ENCODE measurements at places on chromosomes 2 and 18. TPM values are rescaled to one million over a fixed set of nuclear protein-coding genes. Genes with fewer than 3 reads are reported as not detected.
A peak's percentile ranks its signal among the peaks of the same experiment; 100 is the strongest.

GRCh38 chr2:72276356-72276755, 128.7 kb upstream of the CYP26B1 start:
- no peak for DNase-seq
- no peak overlapping the region for H3K4me3 ChIP-seq
- H3K36me3 ChIP-seq: no peaks in the 10 kb centered on the region
- H3K27ac ChIP-seq: no peak overlapping the region
- H3K4me1 ChIP-seq: peaks cover 11% of the 10 kb centered on the region

GRCh38 chr18:54112356-54112755, 112.1 kb downstream of the MBD2 start:
- no peak for DNase-seq
- H3K27me3 ChIP-seq: no peaks in the 10 kb centered on the region
- no peak overlapping the region for H3K4me3 ChIP-seq
- H3K27ac ChIP-seq: no peak overlapping the region
- H3K36me3 ChIP-seq: no peaks in the 10 kb centered on the region
- no peaks in the 10 kb centered on the region for H3K4me1 ChIP-seq

The MTIF2 gene
- total RNA-seq: 8.1 TPM

DNA sequence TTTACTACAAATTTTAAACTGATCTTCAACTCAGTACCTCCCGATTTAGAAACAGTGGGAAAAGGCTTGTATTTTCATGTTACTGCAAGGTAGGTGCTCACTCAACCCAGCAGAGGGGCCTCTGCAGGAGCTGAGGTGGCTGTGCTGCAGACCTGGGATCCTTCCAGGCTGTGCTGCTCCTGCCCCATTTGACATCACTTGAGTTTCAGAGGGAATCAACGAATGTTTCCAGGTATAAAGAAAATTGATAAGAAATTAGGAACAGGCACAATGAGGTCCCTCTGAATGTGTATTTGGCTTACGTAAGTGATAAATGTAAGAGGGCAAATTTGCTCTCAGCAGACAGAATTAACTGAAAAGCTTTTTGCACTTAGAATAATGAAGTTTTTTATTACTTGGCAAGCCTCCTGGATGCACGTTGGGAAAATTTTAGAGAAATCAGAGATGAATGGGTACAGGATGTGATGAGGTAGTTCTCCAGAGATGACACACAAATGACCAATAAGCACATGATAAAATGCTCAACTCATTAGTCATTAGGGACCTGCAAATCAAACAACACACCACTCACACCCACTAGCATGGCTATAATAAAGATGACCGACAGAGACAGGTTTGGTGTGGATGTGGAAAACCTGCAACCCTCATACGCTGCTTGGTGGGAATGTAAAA, 114.0 kb downstream of the NOL10 start:
- no peak overlapping the region for H3K27ac ChIP-seq
- H3K4me1 ChIP-seq: no peaks in the 10 kb centered on the region
- no peak for DNase-seq
- no peak overlapping the region for H3K4me3 ChIP-seq

- H3K27me3 ChIP-seq: no peaks in the 10 kb centered on the region
- DNase-seq: no peak
- no peak overlapping the region for H3K4me3 ChIP-seq
- peaks cover 19% of the 10 kb centered on the region for H3K4me1 ChIP-seq
- H3K36me3 ChIP-seq: no peaks in the 10 kb centered on the region
These were observed 176.3 kb upstream of the NABP1 start for GRCh38 chr2:191501561-191502168.

The IL37 gene
- total RNA-seq: not detected

GRCh38 chr18:50748243-50749229, 71.3 kb downstream of the MRO start:
- no peaks in the 10 kb centered on the region for H3K27me3 ChIP-seq
- no peaks in the 10 kb centered on the region for H3K36me3 ChIP-seq
- H3K4me1 ChIP-seq: no peaks in the 10 kb centered on the region
- no peak overlapping the region for H3K27ac ChIP-seq

GRCh38 chr2:163723881-163724280, 11.9 kb downstream of the FIGN start:
- no peaks in the 10 kb centered on the region for H3K27me3 ChIP-seq
- H3K36me3 ChIP-seq: no peaks in the 10 kb centered on the region
- H3K27ac ChIP-seq: no peak overlapping the region
- H3K4me3 ChIP-seq: no peak overlapping the region
- peaks cover 23% of the 10 kb centered on the region for H3K4me1 ChIP-seq

DNA sequence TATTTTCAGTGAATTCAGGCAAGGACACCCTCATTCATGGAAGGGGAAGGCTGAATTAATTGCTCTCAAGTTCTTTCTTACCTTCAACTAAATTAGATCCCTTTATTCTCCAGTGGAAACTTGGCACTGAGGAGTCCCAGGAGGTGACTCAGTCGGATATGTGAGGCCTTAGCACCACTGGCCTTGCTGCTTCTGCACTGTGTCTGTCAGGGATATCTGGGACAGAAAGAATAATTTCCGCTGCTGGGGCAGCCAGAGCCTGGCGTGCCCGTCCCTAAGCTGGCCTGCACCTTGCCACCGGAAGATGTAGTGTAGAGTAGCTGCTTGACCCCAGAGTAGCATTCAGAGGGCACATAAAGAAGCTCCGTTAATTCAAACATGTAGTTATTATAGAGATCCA, 53.4 kb downstream of the LIMS1 start:
- H3K27me3 ChIP-seq: no peaks in the 10 kb centered on the region
- DNase-seq: no peak
- peak overlapping the region; percentile 69 for H3K27ac ChIP-seq
- H3K4me1 ChIP-seq: peaks cover 41% of the 10 kb centered on the region
- H3K4me3 ChIP-seq: no peak overlapping the region
- H3K36me3 ChIP-seq: no peaks in the 10 kb centered on the region

The EVA1A gene
- total RNA-seq: 1.1 TPM

The TMEM200C gene
- total RNA-seq: not detected

The TDRD15 gene
- total RNA-seq: 0.42 TPM

GRCh38 chr2:50515638-50516037, 516.3 kb downstream of the NRXN1 start:
- no peaks in the 10 kb centered on the region for H3K36me3 ChIP-seq
- H3K4me1 ChIP-seq: no peaks in the 10 kb centered on the region
- H3K27ac ChIP-seq: no peak overlapping the region
- H3K4me3 ChIP-seq: no peak overlapping the region

- H3K27ac ChIP-seq: no peak overlapping the region
- no peaks in the 10 kb centered on the region for H3K4me1 ChIP-seq
- no peak for DNase-seq
- H3K4me3 ChIP-seq: no peak overlapping the region
- no peaks in the 10 kb centered on the region for H3K27me3 ChIP-seq
- no peaks in the 10 kb centered on the region for H3K36me3 ChIP-seq
These were observed 556.7 kb upstream of the ACVR2A start for GRCh38 chr2:147288131-147288530.

The ASB18 gene
- not detected for total RNA-seq

DNA sequence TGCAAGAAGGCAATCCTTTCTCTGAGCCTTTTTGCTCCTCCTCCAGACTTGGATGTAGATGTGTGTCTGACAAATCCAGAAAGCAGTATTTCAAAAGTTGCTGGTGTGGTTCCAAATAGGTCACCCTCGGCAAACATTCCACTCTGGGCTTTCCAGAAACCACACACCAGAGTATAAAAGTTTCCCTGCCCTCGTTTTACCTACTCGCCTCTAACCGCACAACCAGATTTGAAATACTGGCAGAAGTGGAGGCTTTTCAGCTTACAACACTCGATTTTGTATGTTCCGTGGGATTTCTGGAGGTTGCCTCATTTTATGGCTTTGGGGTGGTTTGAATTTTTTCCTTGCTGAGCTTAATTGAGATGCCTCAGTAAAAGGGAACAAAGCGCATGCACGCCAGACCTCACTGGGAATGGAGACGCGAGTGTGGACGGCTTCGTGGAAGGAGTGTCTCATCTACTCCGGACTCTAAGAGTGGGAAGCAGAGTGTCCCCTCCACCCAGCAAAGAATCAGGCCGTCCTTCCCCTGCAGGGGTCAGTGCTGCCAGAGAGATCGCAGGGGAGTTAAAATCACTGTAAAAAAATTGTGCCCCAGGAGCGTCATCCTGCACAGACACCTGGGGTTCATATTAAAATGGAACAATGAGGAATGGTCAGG, 44.0 kb upstream of the RPL31 start:
- H3K4me1 ChIP-seq: peaks cover 27% of the 10 kb centered on the region
- peak overlapping the region; percentile 45 for H3K4me3 ChIP-seq
- DNase-seq: no peak
- H3K27me3 ChIP-seq: no peaks in the 10 kb centered on the region

DNA sequence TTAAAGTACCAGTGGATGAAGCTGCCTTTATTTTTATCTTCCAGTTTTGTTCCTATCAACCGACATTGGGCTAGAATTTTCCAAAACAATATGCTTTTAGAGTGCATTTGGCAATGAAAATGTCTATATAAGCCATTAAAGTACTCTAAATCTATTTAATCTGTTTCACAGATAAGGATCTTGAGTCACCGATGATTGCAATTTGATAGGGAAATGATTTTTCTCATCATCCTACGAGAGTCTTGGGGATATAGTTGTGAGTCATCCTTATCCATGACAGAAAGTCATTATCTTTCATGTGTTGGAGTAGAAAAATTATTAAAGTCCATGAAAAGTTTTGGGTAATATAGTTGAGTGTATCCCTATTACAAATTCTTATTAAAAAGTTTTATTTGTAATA, 26.1 kb downstream of the SLC39A10 start:
- no peak overlapping the region for H3K4me3 ChIP-seq
- no peaks in the 10 kb centered on the region for H3K27me3 ChIP-seq
- no peaks in the 10 kb centered on the region for H3K36me3 ChIP-seq
- DNase-seq: no peak
- no peak overlapping the region for H3K27ac ChIP-seq

The SLC39A6 gene
- total RNA-seq: 27.6 TPM

DNA sequence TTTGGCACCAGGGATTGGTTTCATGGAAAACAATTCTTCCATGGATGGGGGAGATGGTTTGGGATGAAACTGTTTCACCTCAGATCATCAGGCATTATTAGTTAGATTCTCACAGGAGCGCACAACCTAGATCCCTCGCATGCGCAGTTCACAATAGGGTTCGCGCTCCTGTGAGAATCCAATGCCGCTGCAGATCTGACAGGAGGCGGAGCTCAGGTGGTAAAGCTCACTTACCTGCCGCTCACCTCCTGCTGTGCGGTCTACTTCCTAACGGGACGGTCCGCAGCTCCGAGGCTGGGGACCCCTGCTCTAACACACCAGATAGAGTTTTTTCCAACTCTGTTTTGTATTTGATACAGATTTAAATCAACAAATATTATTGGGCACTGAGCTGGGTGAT, 286.5 kb downstream of the MTX2 start:
- no peak for DNase-seq
- H3K27me3 ChIP-seq: no peaks in the 10 kb centered on the region
- peaks cover 25% of the 10 kb centered on the region for H3K4me1 ChIP-seq

The FEV gene
- total RNA-seq: not detected

- H3K27me3 ChIP-seq: no peaks in the 10 kb centered on the region
- H3K36me3 ChIP-seq: no peaks in the 10 kb centered on the region
- no peak overlapping the region for H3K4me3 ChIP-seq
- H3K4me1 ChIP-seq: no peaks in the 10 kb centered on the region
- no peak for DNase-seq
These were observed 175.6 kb downstream of the FMNL2 start for GRCh38 chr2:152510621-152511020.

- DNase-seq: no peak
- H3K4me3 ChIP-seq: no peak overlapping the region
- no peak overlapping the region for H3K27ac ChIP-seq
- H3K36me3 ChIP-seq: no peaks in the 10 kb centered on the region
- no peaks in the 10 kb centered on the region for H3K27me3 ChIP-seq
- no peaks in the 10 kb centered on the region for H3K4me1 ChIP-seq
These were observed 340.8 kb downstream of the CMPK2 start for GRCh38 chr2:6524691-6525474.

DNA sequence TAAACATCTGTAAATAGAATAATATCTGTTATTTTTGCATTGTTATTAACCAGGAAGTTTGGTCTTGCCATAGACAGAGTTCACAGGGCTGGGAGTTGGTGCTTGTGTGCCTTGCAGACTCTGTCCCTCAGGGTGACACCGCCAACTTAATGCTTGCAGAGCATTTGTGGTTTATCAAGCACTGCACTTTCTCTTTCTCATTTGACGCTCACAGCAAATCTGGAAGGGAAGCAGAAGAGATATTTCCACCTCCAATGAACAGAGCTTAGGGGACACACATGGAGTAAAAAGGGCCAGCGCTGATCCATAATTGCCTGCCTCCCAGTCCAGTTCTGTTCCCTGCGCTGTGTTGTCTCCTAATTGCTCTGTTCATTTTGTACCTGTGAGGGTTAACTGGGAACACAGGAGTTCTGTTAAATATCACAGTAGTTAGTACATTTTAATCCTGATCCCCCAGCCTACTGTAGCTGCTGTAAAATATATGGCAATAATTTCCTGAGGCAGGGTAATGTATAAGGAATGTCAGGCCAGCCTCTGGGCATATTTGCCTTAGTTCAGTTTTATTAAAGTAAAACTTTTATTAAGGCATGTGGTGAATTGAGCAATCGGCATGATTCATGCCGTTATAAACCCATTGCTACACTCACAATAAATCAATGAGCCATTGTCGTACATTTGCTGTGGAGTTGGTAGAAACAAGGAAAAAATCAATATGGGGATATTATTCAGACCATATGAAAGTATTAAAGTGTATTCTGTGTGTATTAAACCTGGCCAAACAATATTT, 182.5 kb upstream of the OSR1 start:
- H3K4me1 ChIP-seq: peaks cover 4% of the 10 kb centered on the region
- no peaks in the 10 kb centered on the region for H3K27me3 ChIP-seq
- H3K27ac ChIP-seq: no peak overlapping the region
- no peak for DNase-seq
- no peak overlapping the region for H3K4me3 ChIP-seq

The SETBP1 gene
- 50.2 TPM for total RNA-seq

DNA sequence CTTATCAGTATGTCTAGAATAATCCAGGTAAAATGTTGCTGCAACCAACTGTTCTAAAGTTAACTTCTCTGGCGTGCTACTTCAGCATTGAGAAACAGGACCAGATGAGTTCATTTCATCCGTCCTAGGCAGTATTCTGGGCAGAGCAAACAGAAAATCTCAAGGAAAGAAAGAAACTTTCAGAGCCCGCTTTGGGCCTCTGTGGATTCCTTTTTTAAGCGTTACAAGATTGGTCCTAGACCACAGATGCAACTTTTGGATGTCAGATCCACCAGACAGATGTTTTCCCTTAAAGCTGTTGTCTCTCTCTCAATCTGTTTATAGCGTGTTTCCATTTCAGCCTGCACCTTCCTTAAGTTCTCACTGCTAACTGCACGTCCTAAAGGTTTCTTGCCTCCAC, 75.0 kb downstream of the BCL2 start:
- no peak for DNase-seq
- no peak overlapping the region for H3K27ac ChIP-seq
- no peaks in the 10 kb centered on the region for H3K27me3 ChIP-seq
- no peaks in the 10 kb centered on the region for H3K4me1 ChIP-seq
- H3K36me3 ChIP-seq: no peaks in the 10 kb centered on the region

DNA sequence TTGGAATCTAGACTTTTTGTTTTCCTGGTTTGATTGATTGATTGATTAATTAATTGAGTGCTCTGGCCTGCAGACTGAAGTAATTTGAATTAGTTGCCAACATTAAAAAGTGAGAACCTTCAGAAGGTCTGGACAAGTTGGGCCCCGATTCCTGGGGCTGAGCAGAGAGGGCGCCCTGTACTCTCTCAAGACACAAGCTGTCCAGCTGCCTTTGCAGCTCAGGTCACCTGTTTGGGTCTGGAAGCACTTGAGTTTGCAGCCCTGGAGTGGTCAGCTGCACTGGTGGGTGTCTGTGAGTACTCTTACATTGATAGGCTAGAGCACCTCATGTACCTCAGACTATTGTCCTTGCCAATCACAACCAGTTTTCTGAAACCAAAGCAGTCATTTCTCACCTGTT, 22.7 kb upstream of the CELF4 start:
- H3K36me3 ChIP-seq: no peaks in the 10 kb centered on the region
- no peak overlapping the region for H3K27ac ChIP-seq
- no peaks in the 10 kb centered on the region for H3K4me1 ChIP-seq

The ATP6V1C2 gene
- not detected for total RNA-seq

Measured in thoracic aorta (tissue), 2 donors.